ENCODE measurements at places on chromosomes 2 and 18.

- no peak for DNase-seq
Observed at GRCh38 chr2:219448099-219448775, 13.6 kb downstream of the SPEG start.

DNA sequence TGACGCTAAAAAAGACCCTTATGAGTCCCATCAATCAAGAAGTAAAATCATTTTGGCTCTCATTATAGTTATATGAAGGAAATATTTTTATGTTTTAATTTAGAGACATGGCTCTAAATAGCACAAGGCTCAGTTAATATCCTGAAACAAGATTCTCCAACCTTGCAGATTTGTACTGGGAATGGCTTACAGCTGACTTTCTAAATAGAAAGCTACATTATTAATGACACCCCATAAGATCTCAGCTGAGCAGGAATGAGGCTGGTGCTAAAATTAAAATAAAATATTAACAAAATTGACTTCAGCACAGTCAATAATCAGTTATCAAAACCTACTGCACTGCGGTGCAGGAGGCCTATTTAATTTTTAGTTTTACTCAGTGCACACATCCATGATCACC, 136.9 kb downstream of the SLC39A10 start:
- no peak for DNase-seq

DNA sequence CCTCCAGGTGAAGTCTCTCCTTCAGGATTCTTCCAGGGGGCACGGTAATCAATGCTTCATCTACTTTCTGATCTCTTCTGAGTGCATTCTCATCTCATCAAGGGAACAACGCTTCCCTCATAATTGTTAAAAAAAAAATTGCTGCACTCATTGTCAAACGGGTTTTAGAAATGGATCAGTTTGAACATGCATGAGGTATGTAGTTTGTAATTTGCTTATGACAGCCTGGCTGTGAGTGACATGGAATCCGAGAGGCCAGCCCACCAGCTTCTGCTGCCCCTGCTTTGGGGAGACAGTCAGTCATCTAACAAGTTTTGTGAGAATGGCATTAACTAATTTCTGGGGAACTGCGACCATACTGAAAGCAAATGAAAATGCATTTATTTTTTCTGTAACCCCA, 791.9 kb upstream of the SOX11 start:
- no peak for DNase-seq

DNA sequence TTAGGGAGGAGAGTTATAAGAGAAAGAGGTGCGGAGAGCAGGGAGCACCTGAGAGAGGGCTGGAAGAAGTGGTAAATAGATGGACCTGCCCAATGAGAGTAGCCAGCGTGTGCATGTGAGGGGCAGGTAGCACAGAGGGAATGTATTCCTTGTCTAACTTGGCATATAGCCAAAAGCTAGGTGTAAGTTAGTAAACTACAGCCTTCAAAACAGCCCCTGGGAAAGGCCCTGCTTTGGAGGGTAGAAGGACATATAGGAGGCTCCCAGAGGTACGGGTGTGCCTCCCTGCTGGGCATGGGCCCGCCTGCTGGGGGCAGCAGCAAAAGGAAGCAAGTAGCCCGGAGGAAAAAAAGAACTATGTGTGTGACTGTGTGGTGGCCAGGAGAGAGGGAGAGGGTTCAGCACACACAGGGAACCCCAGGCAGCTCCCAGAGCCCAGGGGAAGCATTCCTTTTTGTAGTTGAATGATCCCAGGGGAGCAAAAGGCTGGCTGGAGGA, 48.0 kb downstream of the TCF7L1 start:
- DNase-seq: no peak

- no peak for DNase-seq
Observed at GRCh38 chr2:75557474-75558133, 3.1 kb downstream of the EVA1A start.

DNA sequence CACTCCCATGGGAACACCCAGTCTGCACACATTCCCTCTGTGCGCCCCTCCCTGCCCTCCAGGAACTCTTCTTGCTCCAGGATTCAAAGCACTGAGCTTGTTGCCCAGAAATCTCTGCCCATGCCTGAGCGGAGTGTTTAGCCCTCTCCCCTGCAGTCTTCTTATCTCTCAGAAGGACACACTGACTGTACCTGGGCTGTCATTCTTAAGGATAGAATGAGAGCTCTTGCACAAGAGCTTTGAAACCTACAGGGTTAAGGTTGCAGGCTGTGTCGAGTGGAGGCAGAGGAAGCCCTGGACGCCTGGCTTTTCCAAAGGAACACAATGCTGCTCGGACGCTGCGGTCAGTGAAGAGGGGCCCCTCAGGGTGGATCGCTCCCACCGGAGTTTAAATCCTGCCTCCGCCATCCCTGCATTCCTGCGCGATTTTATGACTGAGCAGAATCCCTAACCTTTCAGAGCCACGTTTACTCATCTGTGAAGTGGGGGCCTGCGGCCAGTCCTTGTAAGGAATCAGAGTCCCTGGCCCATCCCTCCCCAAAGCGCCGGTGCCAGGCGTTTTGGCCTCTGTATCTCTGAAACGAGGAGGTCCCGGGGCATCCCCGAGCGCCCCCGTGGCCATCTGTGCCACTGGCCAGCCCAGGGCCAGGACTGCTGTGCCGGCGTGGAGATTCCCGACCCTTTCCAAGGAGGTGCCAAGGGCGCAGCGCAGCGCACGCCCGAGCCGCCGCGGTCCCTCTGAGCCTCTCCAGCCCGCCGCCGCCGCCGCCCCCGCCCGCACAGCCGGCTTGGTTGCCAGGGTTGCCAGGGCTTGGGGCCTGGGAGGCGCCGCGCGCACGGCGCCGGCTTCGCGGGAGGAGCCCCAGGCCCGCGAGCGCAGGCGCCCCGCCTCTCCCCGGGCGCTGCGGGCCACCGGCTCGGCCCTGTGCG, 58.9 kb downstream of the FAM168B start:
- DNase-seq: no peak

DNA sequence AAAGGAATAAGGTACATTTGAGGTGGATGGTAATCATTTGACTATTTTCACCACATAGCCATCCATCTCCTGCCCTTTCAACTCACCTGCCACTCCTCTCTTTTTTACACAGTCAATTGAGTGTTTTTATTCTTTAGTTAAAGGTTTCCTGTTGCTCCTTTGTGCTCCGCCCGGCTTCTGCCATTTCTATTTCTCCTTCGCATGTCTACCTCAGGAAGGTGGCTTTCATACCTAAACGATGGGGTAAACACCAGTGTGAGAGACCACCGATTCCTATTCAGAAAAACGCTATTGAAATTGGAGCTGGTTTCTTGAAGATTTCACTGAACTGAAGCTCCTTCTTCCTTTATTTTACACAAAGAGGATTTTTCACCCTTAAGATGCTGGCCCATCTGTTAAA, 1628.0 kb upstream of the PIK3C3 start:
- no peak for DNase-seq

- no peak for DNase-seq
Observed at GRCh38 chr2:168149150-168149974, 98.0 kb downstream of the STK39 start.

- no peak for DNase-seq
Observed at GRCh38 chr2:179521944-179522343, 257.3 kb upstream of the SESTD1 start.

DNA sequence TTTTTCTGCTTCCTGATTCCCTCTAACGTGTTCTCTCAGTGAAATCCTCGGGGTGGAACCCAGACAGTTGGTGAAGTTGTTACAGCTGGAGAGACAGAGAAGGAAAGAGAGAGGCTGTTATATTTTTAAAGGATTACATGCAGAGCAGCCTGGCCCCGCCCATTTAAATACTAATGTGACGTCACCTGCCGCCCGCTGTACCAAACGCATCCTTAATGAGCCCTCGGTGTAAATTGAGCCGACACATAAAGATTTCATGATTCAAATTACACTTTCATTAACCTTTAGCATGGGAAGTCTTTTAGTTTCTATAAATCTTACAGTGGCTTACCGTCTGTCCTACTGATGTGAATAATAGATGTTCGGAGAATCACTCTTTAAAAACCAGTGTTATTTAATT, 164.0 kb upstream of the SIX3 start:
- DNase-seq: no peak

- DNase-seq: no peak
Observed at GRCh38 chr2:111048856-111049768, 71.6 kb upstream of the BCL2L11 start.

DNA sequence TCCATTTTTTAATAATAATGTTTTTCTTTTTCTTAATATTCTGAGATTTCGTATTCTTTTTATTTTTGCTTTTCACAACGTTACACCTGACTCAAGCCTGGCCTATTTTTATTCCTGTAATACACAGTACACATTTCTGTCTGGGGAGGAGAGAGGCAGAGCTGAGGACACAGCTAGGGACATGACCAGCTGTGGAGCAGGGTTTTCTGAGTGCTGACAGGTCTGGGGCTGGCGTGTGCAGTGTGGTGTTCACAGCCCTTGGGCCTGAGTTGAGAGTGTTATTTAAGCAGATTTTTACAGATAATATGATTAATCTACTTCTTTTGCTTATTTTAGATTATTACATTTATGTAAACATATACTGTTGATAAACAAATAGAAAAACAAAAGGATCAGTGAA, 55.9 kb downstream of the ZAP70 start:
- no peak for DNase-seq

DNA sequence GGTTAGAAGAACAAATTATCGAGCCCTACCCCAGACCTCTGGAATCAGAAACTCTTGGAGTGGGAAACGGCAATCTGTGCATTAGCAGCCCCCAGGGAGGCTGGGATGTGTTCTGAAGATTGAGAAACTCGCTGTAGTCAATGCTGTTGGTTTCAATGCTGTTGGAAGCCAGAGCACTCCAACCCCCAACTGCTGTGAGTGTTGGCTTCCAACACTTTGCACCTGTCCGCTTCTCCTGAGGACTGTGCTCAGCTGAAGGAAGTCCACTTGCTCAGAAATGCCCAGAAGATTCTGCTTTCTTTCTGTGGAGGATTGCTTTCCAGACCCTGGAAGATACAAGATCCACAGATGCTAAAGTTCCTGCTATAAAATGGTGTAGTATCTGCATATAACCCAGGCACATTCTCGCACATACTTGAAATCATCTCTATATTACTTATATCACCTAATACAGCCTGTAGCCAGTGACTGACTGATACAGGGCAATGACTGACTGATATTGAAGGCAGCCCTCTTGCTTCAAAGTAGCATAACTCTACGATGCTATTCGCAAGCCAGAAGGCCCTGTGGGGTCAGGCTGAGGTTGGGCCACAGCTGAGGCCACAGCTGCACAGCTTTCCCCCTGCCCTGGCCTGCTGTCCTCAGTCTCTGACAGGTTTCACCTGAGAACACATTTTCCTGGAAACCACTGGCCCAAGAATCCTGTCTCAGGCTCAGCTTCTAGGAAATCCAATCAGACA, 757.7 kb upstream of the ID2 start:
- no peak for DNase-seq

- no peak for DNase-seq
Observed at GRCh38 chr2:20291846-20292408, 58.7 kb downstream of the PUM2 start.

GRCh38 chr2:119253114-119253702, 29.6 kb downstream of the STEAP3 start:
- no peak for DNase-seq

- DNase-seq: no peak
Observed at GRCh38 chr2:182836451-182836850, 30.0 kb downstream of the FRZB start.
